ENCODE measurements at places on chromosomes 7 and 10.
A peak's percentile ranks its signal among the peaks of the same experiment; 100 is the strongest.

GRCh38 chr7:142787783-142788182 is 17.0 kb downstream of the PRSS2 start:
- DNase-seq: no peak

DNA sequence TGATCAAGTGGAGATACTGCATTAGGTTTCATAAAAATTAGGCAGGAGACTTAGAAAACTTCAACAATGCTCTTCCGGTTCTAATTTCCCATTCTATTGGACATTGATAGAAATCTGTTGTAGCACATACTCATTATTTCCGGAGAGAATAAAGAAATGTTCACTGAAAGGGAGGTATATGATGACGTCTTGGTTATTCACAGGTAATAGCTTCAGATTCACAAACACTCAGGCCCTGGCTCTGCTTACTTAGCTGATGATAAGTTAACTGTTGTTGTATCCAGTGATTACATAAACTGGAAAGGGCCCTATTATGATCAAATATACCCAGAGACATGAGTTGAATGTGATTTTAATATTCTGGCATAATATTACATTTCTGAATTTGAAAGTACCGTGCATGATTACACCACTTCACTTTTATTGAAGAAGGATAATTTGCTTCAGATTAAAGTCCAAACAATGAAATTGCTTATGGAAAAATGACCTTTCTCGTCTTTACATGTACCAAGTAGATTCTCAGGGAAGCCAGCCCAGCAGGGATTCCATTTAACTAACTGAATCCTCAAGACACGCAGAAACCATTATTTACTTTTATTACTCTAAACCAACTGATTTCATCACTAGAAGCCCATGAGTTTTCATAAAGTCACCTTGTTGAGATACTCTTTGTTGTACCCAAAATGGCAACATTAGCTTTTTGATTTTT is 288.0 kb upstream of the PITRM1 start:
- DNase-seq: no peak

DNA sequence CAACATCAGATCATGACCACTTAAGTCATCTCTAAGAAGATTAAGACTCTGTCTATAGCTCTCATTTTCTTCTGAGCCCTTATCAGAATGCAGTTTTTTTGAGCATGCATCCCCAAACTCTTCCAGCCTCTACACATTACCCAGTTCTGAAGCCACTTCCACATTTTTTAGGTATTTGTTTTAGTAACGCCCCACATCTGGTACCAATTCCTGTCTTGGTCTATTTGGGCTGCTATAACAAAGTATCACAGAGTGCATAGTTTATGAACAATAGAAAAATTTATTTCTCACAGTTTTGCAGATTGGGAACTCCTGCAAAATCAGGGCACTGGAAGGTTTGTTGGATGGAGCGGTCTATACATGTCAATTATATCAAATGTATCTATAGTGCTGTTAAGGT is 107.7 kb upstream of the KCND2 start:
- DNase-seq: no peak

DNA sequence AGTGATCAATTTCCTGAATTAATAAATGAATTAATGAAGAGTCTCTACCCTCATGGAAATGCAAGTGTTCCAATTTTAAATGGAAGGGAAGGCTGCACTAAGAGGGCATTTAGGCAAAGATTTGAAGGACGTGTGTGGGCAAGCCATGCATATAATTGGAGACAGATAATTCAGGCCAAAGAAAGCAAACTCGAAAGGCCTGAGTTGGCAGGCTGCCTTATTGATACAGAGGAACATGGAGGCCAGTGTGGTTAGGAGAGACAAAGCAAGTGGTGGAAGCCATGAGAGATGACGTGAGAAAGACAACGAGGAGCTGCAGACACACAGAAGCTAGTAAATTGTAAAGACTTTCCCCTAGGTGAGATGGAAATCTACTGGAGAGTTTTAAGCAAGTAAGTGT is 15.4 kb upstream of the PCLO start:
- no peak for DNase-seq

DNA sequence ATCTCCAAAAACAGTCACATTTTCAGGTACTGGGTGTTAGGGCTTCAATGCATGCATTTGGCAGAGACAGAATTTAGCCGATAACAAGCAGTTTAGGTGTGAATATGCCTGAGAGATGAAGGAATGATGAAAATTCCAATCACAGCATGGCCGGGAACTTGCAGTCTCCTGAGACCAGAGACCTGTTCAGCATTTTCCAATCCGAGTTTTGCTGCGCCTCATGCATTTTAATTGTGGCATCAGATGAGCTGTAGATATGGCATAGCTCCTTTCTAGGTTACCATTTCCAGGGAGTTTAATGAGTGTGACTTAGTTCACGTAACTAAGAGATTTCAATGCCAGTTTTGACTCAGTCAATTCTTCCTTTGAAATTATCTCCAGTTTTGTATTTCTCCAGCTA is 14.5 kb upstream of the C1QL3 start:
- DNase-seq: no peak

GRCh38 chr7:139725077-139725476 is 52.7 kb downstream of the HIPK2 start:
- no peak for DNase-seq

- DNase-seq: peak; percentile 78
Measured at GRCh38 chr7:101363734-101364374, 1.2 kb downstream of the COL26A1 start.

- DNase-seq: no peak
Measured at GRCh38 chr7:25031007-25031406, 51.0 kb upstream of the OSBPL3 start.

GRCh38 chr7:3892686-3893085 is 591.6 kb downstream of the SDK1 start:
- DNase-seq: no peak

DNA sequence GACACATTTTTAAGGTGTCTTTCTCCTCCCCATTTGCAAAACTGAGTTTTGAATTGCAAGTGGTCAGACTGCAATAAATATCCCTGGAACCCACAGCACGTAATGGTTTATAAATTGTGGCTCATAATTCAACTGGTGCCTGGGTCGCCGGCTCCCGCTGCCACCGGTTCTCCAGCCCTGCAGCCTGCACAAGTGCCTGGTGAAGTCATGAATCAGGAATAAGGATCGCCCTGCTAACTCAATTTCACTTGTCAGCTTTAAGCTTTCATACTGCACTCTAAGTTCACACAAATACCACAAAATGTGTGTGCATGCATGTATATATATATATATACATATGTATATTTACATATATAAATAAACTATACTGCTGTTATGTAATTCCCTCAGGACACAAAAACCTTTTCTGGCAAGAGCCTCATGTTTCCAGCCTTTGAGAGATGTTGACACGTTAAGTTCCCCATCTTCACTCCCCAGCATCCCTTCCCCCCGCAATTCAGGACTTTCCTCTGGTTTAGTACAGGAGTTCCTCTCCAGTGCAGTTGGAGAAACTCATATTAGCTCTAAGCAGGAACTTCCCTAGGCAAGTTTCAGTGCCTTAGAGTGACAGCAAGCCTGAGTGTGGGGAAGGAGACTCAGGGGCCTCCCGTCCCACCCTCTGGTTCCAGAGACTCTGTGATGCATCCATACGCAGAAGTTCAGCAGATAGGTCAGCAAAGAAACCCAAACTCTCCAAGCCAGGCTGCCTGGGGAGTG is 129.2 kb upstream of the UNC5B start:
- DNase-seq: peak; percentile 66

DNA sequence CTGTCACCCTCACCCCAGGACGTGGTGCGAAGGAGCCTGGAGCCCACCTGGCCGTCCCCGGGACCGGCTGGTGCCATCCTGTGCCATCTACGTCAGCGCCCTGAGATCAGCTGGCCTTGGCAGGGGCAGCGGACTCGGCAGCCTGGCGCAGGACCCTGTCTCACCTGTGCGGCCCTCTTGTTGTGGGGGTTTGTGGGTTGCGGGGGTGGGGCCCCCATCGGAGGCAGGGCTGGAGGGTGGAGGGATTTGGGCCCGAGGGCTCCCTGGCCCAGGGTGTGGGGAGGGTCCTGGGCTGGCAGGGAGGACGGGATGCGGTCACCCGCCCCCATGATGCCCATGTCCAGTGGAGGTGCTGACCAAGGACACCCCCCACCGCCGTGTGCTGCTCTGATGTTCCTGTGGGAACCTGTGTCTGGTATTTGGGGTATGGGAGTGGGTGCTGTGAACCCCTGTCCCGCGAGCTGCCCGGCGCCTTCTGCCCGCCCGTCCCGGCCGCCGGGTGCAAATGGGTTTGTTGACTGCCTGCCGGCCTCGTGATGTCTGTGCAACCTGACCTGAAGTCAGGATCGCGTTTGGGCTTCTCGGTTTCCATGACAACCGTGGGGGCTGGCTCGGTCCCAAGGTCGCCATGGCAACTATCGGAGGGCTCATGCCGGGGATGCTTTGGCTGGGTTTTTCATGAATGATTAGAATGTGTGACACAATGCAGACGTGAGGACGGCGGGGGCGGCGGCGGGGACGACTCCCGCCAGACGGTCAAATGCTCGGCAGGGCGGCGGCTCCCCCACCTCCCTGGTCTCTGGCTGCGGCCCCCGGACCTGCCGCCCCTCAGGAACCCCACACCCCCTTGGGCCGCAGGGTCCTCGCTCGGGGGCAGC is 7.3 kb downstream of the MAFK start:
- DNase-seq: no peak

DNA sequence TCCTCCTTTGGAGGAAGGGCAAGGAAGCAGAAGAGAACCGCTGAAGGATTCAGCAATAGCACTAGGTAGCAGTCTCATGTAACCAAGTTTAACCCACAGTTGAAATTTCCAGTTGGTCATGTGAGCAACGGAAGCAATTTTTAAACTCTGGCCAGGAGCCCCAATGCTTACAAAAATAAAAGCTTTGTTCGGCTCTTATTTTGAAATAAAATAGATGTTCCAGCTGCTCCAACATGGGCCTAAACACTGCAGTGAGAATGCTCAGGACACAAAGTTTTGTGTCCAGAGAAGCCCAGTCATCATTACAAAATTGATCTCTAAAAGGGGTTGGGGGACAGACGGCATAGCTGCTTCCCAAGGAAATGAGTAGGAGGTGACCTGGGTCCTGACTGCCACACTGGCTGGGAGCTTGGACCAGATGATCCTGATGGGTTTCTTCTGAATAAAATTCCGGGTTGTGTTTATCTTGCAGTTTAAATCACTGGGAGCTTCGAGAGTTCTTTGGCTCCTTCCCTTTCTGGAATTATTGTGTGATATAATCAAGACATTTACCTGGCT is 452 bp upstream of the TMEM140 start:
- peak; percentile 61 for DNase-seq

- no peak for DNase-seq
Measured at GRCh38 chr10:132886211-132887099, 55.9 kb downstream of the CFAP46 start.

DNA sequence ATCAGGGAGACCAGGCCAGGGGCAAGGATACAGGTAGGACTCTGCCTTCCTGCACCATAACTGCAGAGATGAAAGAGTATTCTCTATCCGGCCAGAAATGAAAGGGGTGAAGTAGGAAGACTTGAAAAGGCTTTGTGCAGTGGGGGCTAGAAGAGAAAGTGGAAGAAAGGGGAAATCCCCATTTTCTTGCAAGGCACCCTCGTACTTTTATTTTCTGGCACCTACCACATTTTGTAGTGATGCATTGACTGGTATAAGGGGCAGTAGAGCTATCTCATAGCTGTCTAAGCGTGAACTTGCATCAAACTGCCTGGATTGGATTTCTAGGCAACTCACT is 752 bp upstream of the CAMK2G start:
- peak; percentile 60 for DNase-seq

GRCh38 chr10:63504145-63504881 is 16.9 kb upstream of the REEP3 start:
- no peak for DNase-seq

- DNase-seq: no peak
Measured at GRCh38 chr10:127614484-127615017, 65.4 kb downstream of the NPS start.

- no peak for DNase-seq
Measured at GRCh38 chr7:157892751-157893523, 556.1 kb downstream of the DNAJB6 start.

- DNase-seq: no peak
Measured at GRCh38 chr7:35505066-35505465, 189.9 kb downstream of the HERPUD2 start.

DNA sequence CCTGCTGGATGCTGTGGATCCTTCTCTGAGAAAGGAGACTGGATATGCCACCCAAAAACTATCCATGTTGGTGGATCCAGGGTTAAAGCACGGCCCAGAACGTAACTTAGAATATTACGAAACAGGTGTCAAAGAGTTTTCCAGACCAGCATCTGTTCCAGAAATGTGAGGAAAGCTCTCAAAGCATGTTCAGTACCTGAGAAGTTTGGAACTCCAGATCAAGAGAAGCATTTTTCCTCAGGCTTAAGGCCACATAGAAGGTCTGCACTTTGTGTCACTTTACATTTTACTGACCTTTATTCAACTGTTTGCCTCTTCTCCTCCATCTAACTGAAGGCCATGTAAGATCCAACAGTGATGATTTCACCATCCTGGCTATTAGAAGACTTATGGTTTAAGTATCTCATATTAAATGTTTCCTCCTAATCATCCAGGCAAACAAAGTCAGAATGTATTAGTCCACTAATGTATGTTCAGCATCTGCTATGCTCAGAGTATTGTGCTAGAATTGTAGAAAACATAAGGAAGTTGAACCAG is 340.7 kb upstream of the LRGUK start:
- DNase-seq: no peak

- DNase-seq: no peak
Measured at GRCh38 chr7:37248396-37248861, 200.2 kb downstream of the ELMO1 start.

DNA sequence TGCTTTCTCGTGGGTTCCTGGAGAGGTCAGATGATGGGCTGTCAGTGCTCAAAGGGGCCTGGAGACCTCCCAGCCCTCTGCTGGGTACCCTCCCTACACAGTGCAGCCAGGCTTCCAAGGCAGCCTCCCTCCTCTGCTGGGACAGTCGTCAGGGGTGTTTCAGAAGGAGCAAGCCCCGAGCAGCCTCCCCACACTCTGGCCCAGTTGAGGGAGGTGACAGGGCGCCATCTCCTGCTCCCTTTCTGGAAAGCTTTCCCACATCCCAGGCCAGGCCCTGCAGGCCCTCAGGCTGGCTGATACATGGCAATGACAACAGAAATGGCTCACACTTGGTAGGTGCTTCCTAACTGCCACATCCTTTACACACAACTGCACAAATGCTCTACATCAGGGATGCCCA is 32.1 kb downstream of the KCNMA1 start:
- DNase-seq: no peak

DNA sequence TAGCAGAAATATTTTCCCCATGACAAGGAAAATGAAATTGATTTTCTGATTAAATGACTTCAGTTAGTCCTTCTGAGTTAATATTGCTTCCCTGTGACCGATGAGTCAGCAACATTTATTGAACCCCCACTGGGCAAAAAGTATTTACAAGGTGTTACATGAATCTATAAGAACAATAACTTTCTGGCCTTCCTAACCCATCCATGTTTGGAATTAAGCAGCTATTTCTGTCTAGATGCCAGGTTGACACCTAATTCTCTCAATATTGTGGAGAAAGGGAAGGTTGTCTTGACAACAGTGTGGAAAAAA is 112.9 kb upstream of the JAZF1 start:
- no peak for DNase-seq

GRCh38 chr10:44981172-44982113 is 2.8 kb upstream of the DEPP1 start:
- peak; percentile 51 for DNase-seq

GRCh38 chr10:80136134-80136571 is 3.6 kb downstream of the PLAC9 start:
- DNase-seq: no peak

- no peak for DNase-seq
Measured at GRCh38 chr7:68684246-68684839, 913.9 kb upstream of the AUTS2 start.

GRCh38 chr10:6349846-6350535 is 147.3 kb downstream of the PFKFB3 start:
- DNase-seq: peak; percentile 28

- no peak for DNase-seq
Measured at GRCh38 chr7:2120251-2120660, 112.5 kb downstream of the MAD1L1 start.
